ENCODE measurements at places on chromosomes 13 and 19.

DNA sequence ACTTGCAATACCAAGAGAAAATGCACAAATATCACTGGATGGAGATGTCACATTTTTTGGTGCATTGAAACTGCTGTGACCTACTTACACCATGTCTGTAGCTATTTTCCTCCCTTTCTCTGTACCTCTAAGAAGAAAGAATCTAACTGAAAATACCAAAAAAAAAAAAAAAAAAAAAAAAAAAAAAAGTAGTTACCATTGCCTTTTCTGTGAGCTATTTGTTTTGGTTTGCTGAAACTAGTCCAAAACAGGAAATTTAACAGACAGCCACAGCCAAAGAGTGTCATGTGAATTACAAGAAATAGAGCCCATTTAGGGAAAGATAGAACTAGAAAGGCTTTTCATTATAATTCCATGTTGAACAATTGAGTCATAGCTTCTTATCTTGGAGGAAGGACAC, 37.3 kb downstream of the TNFSF13B start:
- no peak for DNase-seq

DNA sequence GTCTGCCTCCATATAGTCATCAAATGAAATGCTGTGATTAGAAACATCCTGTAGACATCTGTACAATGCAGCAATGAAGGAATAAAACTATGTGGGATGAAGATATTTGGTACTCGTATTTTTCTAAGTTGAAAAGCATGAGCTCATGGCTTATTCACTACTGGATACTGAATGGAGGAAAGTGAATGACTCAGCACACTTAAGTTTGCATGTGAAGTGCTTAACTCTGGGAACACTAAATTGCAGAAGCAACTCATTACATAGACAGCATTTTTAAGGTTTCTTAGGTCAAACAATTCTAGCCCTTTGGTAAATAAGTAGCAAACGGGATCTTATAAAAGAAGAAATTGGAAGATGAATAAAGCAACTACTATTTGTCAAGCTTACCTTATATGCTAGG, 429.0 kb upstream of the MIR17HG start:
- no peak for DNase-seq

- no peak for DNase-seq
Measured at GRCh38 chr19:10829967-10830366, 6.0 kb downstream of the TMED1 start.

DNA sequence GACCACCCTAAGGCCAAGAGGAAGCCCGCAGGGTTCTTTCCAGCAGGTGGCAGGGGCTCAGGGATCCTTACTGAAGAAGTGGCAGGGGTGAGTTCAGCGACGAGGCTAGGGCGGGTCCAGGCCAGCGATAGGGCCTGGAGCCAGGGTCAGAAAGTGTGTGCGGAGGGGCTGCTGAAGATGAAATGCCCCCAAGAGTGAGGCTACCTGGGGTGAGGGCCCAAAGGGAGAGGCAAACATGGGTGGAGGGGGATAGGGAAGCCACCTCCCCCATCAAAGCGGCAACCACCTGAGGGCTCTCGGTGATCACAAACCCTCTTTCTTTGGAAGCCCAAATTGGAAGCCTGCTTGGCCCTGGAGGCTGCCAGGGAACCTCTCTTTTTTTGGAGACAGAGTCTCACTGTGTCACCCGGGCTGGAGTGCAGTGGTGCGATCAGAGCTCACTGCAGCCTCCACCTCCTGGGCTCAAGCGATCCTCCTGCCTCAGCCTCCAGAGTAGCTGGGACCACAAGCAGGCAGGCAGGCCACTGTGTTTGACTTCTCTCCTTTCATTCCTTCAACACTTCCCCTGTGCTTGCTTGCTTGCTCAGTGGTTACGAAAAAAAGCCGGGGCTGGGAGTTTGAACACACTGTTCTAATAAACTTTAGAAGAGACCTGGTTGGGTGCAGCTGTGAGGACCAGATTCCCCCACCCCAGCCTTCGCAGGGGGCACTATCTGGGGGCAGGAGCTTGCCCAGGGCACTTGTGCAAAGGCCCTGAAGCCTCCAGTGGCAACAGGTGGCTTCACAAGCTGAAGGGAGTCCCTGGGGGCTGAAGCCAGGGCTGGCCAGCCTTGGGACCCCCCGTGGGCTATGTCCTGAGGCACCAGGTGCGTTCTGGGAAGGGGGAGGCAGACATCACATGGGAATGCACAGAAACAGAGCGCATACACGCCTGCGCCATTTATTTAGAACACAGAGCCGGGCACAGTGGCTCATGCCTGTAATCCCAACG, 1.4 kb upstream of the ATP8B3 start:
- DNase-seq = no peak

- no peak for DNase-seq
Measured at GRCh38 chr13:109110159-109110558, 480.7 kb downstream of the MYO16 start.

- DNase-seq = no peak
Measured at GRCh38 chr19:1291761-1292418, 6.2 kb downstream of the EFNA2 start.

DNA sequence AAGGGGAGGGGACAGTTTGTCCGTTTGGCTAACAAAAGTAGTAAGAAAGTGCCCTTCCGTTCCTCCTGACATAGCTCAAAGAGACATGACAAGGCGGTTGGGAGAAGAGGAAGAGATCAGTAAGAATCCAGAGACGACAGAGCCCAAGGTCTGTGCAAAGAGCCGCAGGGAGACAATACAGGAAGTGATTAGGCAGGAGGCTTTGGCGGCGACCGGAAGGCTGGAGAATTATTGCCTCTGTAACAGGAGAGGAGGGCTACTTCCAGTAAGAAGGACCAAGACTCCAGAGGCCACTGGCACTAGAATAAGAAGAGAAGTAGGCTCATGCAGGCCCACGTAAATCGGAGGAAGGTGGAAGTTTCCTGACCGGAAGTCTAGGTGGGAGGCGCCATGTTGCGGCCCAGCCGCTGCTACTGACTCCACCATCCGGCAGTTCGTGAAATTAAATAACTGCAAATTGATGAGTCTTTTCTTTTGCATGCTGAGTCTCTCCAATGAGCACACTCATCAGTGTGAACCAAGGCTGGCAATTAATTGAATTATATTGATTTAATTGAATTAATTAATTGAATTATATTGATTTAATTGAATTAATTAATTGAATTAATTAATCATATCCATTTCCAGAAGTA, 9.9 kb downstream of the RFX2 start:
- DNase-seq = peak; percentile 44

DNA sequence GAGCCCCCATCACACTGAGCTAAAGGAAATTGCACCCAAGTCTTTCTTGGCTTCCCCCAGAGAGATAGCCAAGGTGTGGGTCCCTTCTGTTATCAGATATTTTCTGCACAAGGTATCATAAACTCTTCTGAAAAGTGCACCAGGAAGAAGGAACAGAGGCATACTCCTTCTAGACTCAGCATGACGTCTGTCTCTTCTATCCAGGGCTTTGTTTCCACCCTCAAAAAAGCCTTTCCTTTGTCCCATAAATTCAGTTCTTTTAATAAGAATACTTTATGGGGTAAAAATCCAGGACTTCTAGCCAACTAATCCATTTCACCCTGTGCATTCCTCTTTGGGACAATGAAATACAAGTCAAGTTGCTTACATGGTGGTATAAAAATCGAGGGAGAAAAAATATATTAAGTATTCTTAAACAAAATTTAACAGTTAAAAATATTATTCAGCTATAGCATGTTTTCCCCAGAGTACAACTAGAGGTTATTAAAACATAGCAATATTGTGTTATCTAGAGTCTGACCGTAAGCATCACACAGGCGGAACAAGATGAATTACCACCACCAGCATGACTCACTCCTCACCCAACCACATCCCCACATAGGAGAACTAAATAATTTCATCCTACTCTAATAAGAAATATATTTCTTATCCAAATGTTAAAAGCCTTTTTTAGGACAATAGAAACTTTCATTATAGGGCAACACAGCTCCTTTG, 79.9 kb upstream of the GPC6 start:
- DNase-seq = no peak

- DNase-seq = no peak
Measured at GRCh38 chr13:96730676-96731075, 263.6 kb downstream of the OXGR1 start.

- DNase-seq = no peak
Measured at GRCh38 chr13:90686442-90686841, 661.0 kb upstream of the MIR17HG start.

GRCh38 chr13:52001120-52001731, 10.0 kb downstream of the ATP7B start:
- no peak for DNase-seq

- no peak for DNase-seq
Measured at GRCh38 chr19:51546650-51547396, 15.4 kb upstream of the SIGLEC6 start.

- DNase-seq = no peak
Measured at GRCh38 chr13:48679941-48680680, 26.4 kb downstream of the CYSLTR2 start.

DNA sequence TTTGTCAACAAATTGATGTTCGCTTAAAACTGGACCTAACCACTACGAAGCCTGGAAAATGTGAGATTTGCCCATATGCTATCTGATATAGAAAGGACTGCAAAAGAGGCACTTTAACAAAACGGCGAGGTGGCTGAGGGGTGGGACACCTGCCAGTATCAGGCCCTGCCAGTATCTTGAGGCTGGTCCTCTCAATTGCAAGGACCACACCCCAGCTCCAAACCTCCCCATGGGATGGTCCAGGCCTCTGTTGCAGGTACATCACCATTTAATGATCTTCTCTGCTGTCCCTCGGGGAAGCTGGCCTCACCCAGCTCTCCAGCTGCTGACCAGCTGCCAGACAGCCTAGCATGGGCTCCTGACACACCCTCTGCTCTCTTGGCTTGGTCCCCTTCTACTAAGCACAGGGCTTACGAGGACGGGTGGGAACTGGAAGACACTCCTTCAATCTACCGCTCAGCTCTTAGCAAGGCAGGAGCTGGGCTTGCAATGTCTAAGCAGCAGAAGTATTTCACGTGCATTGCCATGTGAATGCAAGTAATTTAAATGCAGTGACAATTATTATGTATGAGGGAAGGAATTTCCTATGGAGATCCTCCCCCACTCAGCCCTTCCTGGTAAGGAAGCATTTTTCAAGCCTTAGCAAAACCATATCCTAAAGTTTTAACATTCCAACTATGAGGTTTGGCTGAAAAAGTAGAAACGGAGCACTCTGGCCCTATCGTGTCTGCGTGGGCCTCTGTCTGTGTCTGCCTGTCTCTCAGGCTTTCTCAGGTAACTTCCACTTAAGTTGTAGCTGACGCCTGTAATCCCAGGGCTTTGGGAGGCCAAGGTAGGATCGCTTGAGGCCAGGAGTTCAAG, 63.9 kb downstream of the LATS2 start:
- DNase-seq = no peak

DNA sequence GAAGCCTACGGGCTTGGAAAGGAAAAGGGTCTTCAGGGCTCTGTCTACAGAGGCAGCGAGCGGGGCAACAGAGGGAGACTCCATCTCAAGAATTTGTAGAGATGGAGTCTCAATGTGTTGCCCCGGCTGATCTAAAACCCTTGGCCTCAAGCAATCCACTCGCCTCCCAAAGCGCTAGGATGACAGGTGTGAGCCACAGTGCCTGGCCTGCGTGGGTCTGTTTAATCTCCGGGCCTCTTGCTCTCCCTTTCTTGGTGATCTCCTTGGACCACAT, 8.1 kb downstream of the RPS9 start:
- peak; percentile 37 for DNase-seq

GRCh38 chr13:19681517-19681916, 48.1 kb downstream of the MPHOSPH8 start:
- no peak for DNase-seq

GRCh38 chr13:23899555-23899954, 2.3 kb upstream of the C1QTNF9B start:
- DNase-seq = peak; percentile 54

DNA sequence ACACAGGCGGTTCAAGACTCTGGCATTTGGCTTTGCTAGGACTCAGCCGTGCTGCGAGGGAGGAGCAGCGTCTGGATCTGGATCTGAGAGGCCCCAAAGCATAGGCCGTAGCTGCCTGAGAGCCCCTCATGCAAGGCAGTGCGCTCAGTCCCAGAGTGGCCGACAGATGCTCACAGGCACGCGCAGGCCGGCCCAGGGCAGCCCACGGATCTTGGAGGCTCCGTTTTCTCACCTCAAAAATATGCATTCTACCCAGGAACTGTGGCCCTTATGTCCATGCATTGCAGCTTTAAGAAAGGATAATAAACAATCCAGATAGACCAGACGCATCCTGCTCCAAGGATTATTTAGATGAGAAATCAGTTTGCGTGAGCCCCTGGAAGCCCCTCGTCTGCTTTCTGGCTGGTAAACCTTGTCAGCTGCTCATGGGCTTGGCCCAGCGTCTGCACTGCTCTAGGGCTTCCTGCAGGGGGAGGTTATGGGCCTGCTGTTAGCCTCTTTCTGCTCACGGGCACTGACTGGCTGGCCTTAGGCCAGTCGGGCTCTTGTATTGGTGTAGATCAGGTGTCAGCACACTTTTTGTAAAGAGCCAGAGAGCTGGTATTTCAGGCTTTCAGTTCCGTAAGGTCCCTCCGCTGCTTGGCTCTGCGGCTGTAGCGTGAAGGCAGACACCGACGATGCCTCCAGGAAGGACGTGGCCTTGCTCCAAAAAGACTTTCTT, 24.2 kb downstream of the TEX29 start:
- no peak for DNase-seq

- no peak for DNase-seq
Measured at GRCh38 chr13:108551674-108552073, 77.7 kb upstream of the MYO16 start.

DNA sequence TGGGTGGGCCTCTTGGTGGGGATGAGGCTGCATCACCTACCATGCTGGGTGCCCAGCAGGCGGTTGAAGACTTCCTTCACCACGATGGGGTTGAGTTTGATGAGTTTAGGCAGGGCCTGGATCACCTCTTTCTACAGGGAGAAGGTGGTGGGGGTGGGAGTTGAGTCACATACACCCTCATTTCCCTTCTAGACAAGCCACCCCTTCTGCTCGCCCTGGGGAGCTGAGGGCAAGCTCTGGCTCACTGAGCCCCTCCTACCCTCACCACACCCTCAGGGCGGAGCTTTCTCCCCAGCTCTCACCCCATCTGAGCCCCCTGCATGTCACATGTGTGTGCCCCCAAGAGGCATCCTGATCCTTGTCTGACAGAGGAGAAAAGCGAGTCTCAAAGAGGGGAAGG, 7.6 kb upstream of the RSPH6A start:
- no peak for DNase-seq

DNA sequence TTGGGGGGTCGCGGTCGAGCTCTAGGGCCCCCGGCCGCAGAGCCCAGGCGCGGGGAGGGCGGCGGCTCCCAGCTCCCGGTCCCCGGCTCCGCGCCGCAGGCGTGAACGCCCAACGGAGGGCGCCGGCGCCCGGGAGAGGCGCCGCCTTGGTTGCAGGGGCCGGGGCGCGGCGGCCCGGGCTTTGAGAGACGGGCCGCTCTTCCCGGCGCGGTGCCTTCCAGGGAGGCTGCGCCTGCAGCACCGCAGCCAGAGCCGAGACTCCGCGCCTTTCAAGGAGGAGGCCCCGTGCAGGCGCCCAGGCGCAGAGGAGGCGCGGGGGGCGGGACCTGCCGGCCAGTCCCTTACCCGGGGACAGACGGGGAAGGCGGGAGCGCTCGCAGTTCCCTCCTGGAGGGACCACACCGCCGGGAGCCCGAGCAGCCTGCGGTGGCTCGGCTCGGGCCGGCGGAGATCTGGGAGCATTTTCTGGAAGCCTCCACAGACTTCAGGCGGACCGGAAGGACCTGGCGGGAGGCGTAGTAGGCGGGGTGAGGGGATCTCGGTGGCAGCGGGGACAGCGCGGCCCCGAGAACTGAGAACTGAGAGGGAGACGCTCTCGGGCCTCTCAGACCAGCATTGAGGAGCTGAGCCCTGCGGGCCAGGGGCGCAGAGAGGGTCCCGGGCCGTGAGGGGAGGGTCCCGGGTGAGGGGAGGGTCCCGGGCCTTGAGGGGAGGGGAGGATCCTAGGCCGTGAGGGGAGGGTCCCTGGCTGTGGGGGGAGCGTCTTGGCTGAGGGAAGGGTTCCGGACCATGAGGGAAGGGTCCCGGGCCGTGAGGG, 25.5 kb upstream of the MCF2L start:
- peak; percentile 23 for DNase-seq
